ENCODE measurements at places on chromosomes 1 and 21.

DNA sequence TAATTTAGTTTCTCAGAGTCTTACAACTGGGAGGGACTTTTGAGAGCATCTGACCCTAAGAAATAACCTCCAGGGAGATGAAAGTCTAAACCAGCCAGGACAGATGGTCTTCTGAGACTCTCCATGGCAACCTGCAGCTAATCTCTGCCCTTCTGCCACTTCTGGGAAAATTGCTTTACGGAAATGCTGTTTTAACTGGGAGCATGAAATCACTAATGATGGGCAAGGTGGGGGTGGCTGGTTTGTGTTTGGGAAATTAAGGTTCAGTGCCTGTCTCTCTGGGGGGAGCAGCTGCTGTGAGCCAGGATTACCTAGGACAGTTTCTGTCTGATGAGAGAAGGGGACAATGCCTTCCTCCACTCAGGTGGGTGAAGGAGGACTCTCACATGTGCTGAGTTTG is 33.2 kb downstream of the ROR1 start:
- no peak for DNase-seq

GRCh38 chr1:206802401-206802800 is 30.1 kb upstream of the IL10 start:
- DNase-seq = no peak

DNA sequence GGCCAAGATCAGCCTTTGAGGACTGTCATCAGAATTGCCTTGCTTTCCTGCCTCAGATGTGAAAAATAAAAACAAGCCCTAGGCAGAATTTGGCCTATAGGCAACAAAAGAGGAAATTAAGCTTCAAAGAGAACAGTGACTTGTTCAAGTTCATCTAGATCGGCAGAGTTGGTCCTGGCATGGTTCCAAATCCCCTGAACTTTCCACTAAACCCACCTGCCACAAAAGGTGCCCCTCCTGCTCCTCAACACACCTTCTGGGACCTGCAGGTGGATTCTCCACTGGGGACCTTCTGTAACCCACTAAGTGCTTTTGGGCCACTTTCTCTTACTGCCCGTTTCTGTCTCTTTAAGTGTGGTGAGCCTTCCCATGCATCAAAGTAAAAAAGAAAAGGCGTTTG is 42.5 kb upstream of the LRRN2 start:
- DNase-seq = no peak

GRCh38 chr1:116115476-116116439 is 4.6 kb downstream of the MAB21L3 start:
- DNase-seq = no peak

DNA sequence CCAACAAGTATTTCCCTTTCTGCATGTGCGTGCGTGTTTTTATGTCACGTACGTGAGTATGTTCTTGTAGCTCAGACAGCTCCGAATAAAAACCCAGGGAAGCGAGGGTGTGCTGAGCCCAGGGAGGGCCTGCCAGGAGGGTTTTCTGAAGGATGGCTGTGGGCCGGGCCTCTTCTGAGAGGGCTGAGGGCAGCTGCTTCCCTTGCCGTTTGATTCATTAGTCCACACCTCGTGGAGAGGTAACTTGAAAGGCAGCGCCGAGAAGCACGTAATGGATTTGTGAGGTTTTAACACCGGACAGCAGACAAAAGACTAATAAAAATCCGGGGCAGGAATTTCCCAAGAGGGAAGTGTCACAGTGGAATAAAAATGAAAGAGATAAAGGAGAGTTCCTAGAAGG is 29.5 kb downstream of the CD247 start:
- DNase-seq = no peak

DNA sequence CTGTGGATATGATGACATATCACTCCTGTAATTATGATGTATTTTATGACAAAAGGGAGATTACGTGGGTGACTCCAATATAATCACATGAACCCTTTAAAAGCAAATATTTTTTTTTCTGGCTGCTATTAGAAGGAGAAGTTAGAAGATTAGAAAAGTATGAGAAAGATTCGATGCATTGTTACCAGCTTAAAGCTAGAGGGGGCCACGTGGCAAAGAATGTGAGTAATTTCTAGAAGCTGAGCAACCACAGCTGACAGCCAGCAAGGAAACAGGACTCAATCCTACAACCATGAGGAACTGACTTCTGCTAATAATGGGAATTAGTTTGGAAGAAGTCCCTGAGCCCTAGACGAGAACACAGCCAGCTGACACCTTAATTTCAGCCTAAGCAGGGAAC is 56.3 kb upstream of the C1orf87 start:
- no peak for DNase-seq

DNA sequence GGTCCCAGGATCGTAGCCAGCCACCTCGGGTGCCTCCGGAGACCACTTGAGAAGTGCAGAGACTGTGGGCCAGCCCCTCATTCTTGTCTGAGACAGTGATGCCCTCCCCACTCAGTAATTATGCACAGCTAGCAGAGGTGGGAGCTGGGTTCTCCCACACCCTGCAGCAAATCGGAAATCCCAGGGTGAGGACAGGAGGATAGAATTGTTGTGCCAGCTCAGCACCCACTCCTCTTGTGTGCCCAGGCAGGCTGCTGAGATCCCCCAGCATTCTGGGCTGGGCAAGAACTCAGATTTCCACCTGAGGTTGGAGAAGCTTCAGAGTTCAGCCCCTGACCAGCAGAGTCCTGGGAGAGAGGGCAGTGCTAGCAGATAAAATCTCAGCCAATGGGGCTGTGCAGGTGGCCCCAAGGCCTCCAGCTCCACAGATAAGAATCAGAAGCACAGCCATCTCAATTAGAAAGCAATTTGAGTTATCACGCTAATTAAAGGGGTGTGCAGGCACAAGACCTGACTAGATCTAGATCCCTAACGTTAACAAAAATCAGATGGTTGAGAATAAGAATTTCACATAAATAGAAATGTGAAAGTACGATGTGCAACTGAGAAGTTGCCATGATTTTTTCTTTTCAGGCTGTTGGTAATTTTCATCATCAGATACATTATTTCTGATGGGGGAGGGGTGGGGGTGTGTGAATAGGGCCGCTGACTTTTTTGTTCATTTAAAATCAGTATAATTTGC is 45.5 kb upstream of the IRF2BP2 start:
- DNase-seq = no peak

Data from Kasumi-1 (cell line).